ENCODE measurements at places on chromosomes 16 and 17.
A peak's percentile ranks its signal among the peaks of the same experiment; 100 is the strongest.

GRCh38 chr17:27531469-27531961, 75.3 kb downstream of the KSR1 start:
- DNase-seq, result no peak

GRCh38 chr16:87314990-87315420, 2.2 kb downstream of the C16orf95 start:
- DNase-seq, result no peak

DNA sequence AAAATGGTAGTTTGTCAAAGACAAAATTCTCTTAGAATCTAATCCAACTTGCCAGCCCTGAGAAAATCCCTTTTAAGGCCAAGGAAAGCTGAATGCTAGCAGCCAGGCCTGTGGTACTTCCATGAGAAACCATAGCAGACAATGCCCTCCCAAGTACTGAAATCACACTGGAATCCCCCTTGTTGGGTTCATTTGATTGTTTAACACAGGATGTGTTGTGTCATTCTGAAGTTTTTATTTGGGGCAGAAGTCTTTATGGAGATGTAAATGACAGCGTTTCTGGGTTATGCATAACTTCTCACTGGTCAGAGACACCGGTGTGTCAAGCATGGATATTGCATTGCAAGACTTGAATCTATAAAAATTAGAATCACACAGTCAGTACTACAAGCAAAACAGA, 6.0 kb upstream of the ARL2BP start:
- DNase-seq, result no peak

GRCh38 chr16:630815-631405, at the start of gene WFIKKN1:
WFIKKN1 (plus strand) TSS chr16:630985; CDS start chr16:631254, 269 bp downstream.
- no peak for DNase-seq

GRCh38 chr17:5241861-5242671, 7.4 kb upstream of the SCIMP start:
- no peak for DNase-seq

GRCh38 chr16:81265658-81266451, 27.4 kb downstream of the BCO1 start:
- DNase-seq, result no peak

GRCh38 chr16:1659031-1659430, 19.0 kb upstream of the JPT2 start:
- DNase-seq, result no peak

DNA sequence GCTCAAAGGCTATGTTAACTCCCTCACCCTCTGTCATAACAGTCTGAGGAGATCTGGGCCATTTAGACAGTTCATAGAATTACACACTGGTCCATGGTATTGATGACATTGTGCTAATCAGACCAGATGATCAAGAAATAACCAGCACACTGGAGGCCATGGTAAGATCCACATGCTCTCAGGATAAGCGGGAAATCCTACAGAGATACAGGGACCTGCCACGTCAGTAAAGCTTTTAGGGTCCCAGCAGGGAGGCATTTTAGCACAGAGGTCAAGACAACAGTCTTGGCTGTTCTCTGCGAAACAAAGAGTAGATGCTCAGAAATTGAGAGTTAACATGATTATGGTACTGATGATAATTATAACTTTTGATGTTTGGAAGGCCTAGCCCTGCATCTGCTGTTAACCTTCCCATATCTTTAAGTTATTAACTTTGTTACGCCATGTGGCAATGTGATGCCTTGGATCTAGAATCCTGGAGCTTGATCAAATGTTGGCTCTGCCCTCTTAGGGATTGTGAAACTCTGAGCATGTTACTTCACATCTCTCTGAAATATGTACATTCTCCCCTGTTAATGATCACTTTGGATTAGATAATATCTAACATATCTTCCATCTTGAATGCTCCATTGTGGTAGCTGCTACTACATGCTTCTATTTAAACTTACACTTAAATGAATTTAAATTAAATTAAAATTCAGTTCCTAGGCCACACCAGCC, 172.0 kb upstream of the SOX9 start:
- DNase-seq, result no peak

DNA sequence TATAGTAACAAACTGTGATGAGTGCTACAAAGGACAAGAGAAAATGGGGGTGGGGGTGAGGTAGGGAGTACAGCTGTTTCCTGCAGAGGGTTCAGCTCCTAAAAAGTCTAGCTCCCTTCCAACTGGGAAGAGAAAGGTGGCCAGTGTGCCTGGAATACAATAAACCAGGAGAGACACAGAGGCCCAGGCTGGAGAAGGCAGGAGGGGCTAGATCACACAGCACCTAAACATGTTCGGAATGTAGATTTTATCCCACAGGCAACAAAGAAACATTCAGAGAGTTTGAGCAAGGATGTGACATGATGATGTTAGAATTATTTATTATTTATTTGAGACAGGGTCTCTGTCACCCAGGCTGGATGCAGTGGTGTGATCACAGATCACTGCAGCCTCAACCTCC, 10.2 kb downstream of the TEX2 start:
- no peak for DNase-seq

DNA sequence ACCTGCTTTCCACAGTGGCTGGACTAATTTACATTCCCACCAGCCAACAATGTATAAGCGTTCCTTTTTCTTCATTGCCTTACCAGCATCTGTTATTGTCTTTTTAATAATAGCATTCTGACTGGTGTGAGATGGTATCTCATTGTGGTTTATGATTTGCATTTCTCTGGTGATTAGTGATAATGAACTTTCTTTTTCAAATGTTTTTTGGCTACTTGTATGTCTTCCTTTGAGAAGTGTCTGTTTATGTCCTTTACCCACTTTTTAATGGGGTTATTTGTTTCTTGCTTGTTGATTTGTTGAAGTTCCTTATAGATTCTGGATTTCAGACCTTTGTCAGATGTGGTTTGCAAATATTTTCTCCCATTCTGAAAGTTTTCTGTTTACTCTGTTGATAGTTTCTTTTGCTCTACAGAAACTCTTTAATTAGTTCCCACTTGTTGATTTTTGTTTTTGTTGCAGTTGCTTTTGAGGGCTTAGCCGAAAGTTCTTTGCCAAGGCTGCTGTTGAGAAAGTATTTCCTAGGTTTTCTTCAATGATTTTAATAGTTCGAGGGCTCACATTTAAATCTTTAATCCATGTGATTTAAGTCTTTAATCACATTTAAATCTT, 26.8 kb downstream of the ITGAM start:
- no peak for DNase-seq

DNA sequence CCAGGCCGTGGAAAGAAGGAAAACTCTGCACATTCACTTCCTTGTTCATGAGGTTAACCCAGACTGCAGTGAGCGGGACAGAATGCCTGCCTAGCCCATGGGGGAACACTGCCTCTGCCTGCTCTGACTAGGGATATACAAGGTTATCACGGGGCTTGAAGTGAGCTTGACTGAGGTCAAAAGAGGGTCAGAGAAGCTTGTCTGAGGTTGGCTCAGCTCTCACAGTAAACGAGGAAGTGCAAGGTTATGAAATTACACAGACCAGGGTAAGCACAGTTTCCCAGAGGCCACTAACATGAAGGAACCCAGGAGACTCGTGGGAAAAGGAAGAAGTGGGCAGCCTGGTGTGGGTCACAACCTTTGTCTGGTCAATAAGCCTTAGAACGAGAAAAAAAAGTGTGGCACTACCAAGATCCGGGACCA, 28.7 kb downstream of the HIC1 start:
- no peak for DNase-seq

GRCh38 chr17:14469971-14470370, 169.1 kb downstream of the HS3ST3B1 start:
- DNase-seq, result no peak

DNA sequence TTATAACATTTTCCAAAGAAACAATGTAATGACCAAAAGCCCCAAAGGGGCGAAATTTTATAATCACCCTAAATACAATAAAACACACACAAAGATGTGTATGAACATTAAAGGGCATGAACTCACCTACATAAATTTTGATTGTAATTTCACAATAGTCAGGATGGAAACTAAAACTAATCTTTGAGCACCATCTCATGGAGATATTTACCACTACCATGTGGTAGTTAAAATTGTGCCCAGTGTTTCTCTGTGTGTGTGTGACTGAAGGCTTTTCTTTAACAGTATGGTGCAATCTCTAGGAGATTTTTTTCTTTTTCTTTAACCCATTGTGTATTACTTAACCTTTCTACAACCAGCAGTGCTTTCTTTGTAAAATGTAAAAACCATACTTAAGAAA, 19.7 kb upstream of the MEIOC start:
- DNase-seq, result no peak

DNA sequence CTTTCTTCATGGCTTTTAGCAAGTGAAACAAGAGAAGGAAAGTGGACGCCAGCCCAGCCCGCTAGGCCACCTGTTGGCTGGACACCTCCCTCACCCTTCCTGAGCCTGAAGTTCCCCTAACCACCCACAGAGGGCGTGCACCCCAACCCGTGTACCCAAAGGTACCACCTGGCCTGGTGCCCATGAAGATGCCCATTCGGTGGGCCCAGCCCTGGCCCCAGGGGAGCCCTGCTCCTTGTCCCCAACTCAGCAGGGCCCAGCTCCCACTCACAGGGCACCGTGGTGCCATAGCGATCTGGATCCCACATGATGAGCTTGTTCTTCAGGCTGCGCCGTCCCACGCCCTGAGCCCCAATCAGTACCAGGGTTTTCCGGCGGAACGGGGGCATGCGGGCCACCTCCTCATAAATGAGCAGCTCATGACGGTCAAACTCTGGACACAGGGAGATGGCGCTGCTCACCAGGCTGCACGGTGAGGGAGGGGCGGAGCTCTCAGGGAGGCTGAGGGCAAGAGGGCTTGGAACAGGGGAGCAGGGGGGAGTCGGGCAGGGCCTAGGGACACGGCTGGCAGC, 26.8 kb downstream of the MPP2 start:
- DNase-seq, result peak; percentile 46

GRCh38 chr17:13727441-13728171, 125.9 kb upstream of the HS3ST3A1 start:
- DNase-seq, result no peak

DNA sequence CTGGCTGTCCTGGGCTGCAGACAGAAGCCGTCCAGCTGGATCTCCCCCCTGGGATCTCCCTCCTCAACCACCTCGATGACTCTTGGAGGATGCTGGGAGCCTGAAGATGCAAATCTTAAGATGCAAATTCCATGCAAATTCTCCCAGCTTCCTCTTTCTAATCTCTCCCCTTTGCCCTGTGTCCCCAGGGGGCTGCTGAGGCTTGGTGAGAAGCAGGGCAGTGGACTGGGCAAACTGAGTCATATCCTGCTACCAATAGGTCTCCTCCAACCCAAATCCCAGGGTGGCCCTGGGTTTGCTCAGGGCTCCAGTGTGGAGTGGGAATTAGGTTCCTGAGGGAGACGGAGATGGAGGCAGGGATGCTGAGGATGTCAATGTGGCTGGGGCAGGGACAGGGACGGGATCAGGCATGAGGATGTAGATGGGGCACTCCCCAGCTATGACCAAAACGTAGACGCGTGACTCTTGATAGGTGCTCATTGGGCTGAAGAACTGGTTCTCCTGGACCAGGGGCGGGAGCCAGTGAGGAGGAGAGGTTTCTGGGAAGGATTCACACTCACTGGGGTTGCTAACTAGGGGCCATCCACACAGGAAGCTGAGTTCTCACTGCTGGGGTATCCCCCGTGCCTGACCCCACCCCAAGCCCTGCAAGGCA, 3.6 kb upstream of the ALOX12B start:
- no peak for DNase-seq

GRCh38 chr17:2235792-2236366, 67.7 kb downstream of the SMG6 start:
- no peak for DNase-seq

DNA sequence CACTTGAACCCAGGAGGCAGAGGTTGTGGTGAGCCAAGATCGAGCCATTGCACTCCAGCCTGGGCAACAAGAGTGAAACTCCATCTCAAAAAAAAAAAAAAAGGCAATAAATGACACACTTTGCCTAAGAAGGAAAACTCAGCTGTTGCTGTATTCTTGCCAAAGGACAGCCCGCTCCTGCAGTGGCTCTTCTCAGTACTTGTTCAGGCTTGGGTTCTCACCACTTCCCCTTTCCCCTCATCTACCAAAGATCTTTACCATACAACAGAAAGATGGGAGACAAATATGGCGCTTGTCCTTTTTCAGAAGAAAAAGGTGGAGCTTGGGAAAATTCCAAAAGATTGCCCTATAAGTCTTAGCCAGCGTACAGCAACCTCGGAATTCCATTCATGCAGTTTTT, 58.5 kb downstream of the MYH13 start:
- DNase-seq, result no peak

- DNase-seq, result no peak
Measured at GRCh38 chr16:75060723-75061122, 55.9 kb downstream of the LDHD start.

GRCh38 chr17:16994631-16995030, 22.7 kb upstream of the TNFRSF13B start:
- no peak for DNase-seq

GRCh38 chr17:7824021-7824924, 9.7 kb upstream of the KDM6B start:
- no peak for DNase-seq

DNA sequence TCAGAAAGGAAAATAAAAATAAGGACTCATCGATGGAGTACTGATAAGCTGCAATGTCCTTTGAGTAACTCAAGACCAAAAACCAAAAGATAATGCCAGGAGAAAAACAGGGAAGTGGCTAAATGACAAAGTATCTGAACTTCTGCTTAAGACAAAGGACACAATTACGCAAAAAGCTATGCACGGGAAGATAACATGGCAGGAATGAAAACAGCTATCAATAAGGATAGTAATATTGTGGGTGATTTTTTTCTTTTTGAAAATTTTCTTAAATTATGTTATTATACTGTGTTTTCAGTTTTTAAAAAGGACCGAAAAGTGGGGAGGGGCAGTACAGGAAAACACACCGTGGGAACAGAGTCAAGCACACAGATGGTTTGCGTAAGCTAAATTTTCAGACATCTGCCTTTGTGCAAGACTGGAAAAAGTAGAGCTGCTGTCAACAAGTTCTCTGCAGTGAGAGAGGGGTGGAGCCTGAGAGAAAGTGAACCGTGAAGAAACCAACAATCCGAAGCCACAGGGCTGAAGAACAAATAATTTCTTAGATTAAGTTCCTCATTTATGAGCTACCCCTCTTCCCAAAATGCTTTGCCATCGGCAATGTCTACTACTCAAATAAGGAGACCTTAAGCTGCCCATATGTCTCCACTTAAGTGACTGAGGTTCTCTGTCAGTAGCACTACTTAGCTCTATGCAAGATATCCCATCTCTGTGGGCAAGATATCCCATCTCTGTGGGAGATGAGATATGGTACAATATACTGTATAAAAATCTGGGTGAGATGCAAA, 99.9 kb upstream of the CORO6 start:
- no peak for DNase-seq

GRCh38 chr17:61235001-61235826, 164.4 kb upstream of the TBX2 start:
- no peak for DNase-seq

GRCh38 chr17:82331345-82331939, 2.1 kb downstream of the SECTM1 start:
- DNase-seq, result no peak

GRCh38 chr16:8430401-8430800, 159.9 kb downstream of the TMEM114 start:
- DNase-seq, result no peak

- no peak for DNase-seq
Measured at GRCh38 chr16:82160226-82160625, 9.8 kb downstream of the MPHOSPH6 start.

GRCh38 chr17:15384142-15384787, 42.9 kb upstream of the TEKT3 start:
- DNase-seq, result no peak

All from left forelimb (tissue), 1 donor.